ENCODE measurements at places on chromosomes 7 and 10.

- no peak for DNase-seq
Measured at GRCh38 chr7:100641463-100641859, at the start of gene TFR2. Gene TFR2 (minus strand): TSS chr7:100641552. CDS start chr7:100641509, 43 bp downstream.

- DNase-seq: no peak
Measured at GRCh38 chr7:130913639-130914553, 179.9 kb upstream of the KLF14 start.

- no peak for DNase-seq
Measured at GRCh38 chr7:151032936-151033863, 5.0 kb downstream of the ABCB8 start.

DNA sequence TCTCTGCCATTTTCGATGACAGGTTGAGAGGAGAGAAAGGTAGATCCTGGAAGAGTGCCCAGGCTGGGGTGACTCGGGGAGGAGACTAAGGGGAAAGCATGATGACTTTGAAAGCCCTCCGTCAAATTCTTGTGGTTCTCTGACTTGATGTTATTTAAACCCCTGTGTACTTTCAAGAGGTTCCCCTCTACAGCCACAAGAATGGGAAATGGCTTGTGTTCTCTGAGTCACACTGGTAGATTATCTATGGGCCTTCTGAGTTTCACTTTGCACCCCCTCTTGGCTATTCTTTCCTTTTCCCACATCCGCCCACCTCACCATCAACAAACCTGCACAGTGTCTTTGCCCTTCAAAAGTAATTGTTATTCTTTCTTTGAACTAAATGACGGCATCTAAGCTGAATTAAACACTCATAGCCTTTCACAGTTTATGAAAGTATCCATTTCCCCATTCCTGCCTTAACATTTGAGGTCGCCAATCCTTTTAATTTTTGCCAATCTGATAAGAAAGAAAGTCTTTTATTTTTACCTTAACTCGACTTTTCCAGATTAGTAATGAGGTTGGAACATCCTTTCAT lies 24.1 kb downstream of the PRF1 start:
- peak; percentile 62 for DNase-seq

GRCh38 chr10:71647526-71648253 lies 71.9 kb downstream of the C10orf105 start:
- no peak for DNase-seq

DNA sequence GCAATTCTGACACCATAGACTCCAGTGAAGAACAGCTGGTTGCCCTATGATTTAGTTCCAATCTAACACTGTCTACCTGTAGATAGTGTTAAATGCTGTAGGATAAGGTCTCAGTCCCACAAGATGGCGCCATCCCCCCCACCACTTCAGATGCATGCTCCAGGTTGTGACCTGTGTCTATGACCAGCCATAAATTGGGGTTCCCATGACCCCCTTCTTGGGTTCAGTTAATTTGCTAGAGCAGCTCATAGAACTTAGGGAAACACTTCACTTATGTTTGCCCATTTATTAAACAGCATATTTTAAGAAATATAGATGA lies 13.1 kb downstream of the CCSER2 start:
- no peak for DNase-seq

DNA sequence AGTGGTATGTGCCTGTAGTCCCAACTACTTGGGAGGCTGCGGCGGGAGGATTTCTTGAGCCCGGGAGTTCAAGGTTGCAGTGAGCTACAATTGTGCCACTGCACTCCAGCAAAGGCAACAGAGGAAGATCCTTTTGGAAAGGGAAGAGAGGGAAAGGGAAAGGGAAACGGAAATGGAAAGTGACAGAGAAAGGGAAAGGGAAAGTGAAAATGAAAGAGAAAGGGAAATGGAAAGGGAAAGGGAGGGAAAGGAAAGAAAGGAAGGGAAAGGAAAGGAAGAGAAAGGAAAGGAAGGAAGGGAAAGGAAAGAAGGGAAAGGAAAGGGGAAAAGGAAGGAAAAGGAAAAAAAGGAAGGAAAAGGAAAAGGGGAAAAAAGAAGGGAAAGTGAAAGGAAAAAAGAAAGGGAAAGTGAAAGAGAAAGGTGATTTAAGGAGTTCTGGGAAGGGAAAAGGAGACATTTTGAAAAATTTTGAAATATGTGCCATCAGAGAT lies 2.3 kb upstream of the ZC3HAV1 start:
- DNase-seq: no peak

DNA sequence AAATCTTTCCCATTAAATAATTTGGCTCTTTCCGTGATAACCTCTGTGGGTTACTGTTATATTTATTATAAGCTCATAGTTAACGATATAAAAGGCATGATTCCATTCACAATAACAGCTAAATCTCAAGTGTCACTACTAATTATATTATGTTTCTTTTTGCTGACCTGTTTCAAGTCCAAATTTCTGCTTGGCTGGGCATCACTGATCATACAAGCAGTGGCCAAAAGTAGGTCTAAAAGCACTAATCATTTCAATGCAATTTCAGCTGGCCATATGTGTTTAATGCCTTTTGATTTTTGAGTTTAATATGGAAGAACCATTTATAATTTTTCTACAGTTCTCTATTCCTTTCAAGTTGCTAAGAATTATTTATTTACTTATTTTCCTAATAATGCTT lies 110.7 kb downstream of the SEMA3A start:
- DNase-seq: no peak

DNA sequence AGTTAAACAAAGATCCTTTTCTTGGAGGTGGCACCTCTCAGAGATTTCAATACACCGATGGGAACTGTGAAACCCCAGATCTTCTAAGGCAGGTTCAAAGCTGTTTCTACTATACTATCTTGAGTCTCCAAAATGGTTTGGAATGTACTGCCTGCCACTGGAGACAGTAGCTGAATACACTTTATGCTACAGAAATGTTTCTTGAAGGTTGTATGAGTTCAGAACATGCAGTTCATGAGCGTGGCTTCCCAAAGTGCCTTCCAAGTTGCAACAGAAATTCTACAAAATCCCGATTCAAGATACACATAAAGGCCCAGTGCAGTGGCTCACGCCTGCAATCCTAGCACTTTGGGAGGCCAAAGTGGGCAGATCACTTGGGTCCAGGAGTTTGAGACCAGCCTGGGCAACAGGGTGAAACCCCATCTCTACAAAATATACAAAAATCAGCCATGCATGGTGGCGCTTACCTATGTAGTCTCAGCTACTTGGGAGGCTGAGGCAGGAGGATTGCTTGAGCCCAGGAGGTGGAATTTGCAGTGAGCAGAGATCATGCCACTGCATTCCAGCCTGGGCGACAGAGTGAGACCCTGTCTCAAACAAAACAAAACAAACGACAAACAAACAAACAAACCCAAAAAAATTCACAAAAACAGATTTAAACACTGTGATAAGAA lies 36.3 kb downstream of the FAM171A1 start:
- no peak for DNase-seq

- DNase-seq: peak; percentile 44
Measured at GRCh38 chr10:72248468-72249151, 25.1 kb upstream of the DDIT4 start.

DNA sequence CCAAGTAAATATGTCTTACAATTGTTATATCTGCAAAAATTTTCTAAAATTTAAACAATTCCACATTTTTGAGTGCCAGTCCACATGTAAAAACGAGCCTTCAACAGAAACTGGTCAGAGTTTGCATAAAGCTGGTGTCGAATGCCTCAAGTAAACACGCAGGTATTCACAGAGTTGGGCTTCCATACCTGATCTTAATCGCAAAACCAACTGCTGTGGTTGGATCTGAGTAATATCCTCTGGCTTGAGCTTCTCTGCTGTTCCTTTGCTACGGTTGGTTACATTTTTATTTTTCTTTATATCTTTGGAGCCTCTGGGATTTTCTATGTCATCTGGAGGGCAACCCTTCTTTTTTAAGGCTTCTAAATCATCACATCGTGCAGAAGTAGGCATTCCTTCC lies 28.4 kb downstream of the ITGB1 start:
- no peak for DNase-seq

GRCh38 chr7:3968234-3968633 lies 667.2 kb downstream of the SDK1 start:
- no peak for DNase-seq

DNA sequence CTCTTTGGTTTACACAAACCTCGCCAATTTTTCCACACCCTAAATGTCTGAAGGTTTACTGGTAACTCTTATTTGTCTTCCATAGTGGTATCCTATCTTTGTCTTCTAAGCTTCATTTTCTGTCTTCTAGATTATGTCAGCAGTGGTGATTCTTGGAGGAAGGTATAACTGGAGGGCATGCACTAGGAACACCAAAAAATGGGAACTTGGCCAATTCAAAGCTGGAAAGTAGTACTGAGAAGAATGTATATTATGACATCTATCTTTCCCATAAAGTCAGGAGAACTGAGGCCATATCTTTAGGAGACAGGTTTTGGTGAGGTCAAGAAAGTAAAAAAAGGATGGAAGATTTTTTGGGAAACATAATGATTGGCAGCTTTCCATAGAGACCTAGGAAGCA lies 113.3 kb downstream of the CPEB3 start:
- no peak for DNase-seq

GRCh38 chr10:73113551-73113950 lies 3.3 kb downstream of the NUDT13 start:
- DNase-seq: no peak

DNA sequence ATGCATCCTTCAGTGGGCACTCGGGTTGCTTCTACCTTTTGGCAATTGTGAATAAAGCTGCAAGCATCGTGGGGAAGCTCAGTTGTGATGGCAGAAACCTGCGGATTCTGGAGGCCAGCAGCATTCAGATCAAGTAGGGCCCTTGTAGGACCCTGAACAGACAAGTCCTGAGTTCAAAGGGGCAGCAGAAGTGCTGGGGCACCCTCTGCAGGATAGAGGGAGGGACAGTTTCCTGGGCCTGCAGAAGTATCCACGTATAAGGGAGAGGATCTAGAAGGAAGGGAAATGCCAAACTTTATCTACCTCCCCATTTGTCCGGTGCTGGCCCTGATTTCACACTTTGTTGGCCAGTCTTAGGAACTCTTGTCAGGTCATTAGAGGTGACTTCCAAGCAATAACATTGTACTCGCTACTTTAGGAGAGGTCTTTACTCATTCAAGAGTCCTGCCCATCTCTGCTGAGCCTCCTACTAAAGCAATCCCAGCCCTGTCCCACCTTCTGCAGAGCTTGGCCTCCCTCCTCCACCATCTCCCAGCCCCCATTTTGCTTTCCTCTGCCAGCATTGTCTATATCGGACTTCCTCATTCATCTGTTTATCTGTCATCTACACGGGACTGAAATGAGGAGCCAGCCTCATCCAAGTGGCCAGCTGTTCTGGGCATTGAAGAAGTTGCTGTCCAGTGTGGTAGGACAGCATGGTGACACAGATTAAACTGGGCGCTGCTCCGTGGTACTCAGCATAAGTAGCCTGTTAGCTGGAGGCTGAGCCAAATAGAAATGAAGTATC lies 26.6 kb upstream of the R3HCC1L start:
- DNase-seq: no peak

GRCh38 chr7:94877731-94878670 lies 29.4 kb upstream of the PPP1R9A start:
- DNase-seq: no peak

DNA sequence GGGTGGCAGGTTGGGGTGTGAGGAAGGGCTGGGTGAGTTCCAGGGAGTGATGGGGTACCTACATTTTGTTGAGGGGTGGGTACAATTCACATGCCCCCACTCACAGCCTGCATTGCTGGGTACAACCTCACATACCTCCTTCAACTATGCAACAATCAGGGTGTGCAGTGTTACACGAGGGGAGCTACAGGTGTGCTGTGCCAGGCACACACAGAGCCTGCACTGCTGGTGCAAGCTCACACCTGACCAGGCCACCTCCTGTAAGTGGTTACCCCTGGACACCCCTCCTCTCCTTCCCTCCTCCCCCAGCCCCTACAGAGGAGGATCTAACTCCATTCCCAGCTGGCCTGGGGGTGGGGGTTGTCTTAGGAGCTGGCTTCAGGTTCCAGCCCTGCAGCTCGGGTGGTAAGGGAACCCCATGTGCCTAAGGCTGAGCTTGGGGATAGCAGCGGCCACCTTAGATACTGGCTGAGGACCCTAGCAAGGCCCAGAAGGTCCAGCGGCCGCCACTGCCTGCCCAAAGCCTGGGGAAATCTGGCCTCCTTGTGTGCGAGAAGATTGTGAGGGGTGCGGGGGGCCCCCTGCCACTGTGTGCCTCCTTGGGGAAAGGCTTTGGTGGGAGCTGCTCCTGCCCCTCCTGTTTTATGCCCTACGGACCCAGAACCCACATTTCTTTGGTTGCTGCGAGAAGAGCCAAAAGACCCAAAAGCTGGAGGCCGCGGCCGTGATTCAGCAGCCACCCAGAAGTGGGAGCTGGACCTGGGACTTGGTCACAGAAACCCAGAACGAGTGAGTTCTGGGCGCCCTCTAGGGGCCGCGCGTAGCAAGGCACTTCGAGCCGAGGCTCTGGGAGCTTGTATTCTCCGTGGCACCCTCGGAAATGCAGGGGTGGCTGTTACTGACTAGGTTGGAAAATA lies 10.8 kb downstream of the TLX1 start:
- peak; percentile 77 for DNase-seq

GRCh38 chr10:104255311-104255981 lies 754 bp downstream of the GSTO1 start:
- no peak for DNase-seq

GRCh38 chr10:31770307-31770902 lies 158.2 kb downstream of the ARHGAP12 start:
- DNase-seq: peak; percentile 41
